ENCODE measurements at places on chromosomes 7 and 10. TPM values are rescaled to one million over a fixed set of nuclear protein-coding genes. Genes with fewer than 3 reads are reported as not detected.

LLCFC1 gene
- total RNA-seq: not detected

PALD1 gene
- 38.7 TPM for total RNA-seq

ACBD7 gene
- 1.7 TPM for total RNA-seq

FAM25C gene
- not detected for total RNA-seq

SPAM1 gene
- total RNA-seq: not detected

PRKCQ gene
- total RNA-seq: 0.72 TPM

MOGAT3 gene
- total RNA-seq: not detected

COL26A1 gene
- not detected for total RNA-seq

TRIM73 gene
- 0.66 TPM for total RNA-seq

ACTL6B gene
- total RNA-seq: not detected

DRGX gene
- not detected for total RNA-seq

RASA4B gene
- total RNA-seq: 1.7 TPM

LIPJ gene
- total RNA-seq: not detected

GRM8 gene
- not detected for total RNA-seq

CLCN1 gene
- not detected for total RNA-seq

UNCX gene
- total RNA-seq: not detected

PDCD11 gene
- total RNA-seq: 62.6 TPM
